Activated T-helper 1 cell treated with Interleukin-2 at 50 U/mL for 16 hours (primary cell): ENCODE measurements at places on chromosomes 3 and 15.
A peak's percentile ranks its signal among the peaks of the same experiment; 100 is the strongest.

- no peak for DNase-seq
These were observed 2.4 kb downstream of the CAMK2N2 start for GRCh38 chr3:184258926-184259325.

GRCh38 chr3:72950372-72950771, 46.2 kb upstream of the PPP4R2 start:
- DNase-seq: no peak

DNA sequence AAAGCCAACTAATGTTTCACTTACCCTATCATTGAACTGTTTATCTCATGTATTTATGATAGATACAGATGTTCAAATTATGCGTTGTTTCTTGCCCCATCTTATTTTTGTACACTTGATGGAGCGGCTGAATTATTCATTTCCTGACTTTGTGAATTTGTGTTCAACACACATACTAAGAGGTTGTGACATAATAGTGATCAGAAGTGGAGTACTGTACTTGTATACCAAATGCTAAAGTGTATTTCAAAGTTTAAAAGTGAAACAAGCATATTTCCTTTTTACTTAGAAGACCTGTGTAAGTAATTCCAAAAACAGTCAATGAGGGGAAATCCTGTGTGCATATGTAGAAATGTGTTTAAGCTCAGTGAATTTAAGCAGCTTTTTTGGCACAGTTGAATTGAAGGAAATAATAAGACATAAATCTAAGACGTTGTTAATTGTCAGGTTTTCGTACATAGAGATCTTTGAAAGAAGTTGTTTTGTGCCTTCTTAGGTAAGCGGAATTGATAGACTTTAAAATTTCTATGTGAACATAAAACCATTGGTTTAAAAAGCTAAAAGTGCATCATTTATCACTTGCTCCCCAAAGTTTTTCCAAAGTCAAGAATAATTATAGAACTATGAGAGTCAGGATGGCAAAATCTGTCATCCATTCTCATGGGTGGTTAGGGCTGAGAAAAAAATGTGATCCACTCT, 1.9 kb downstream of the NFKBIZ start:
- DNase-seq: no peak

GRCh38 chr3:82208002-82208710, 446.7 kb upstream of the GBE1 start:
- DNase-seq: no peak

- DNase-seq: no peak
These were observed 29.8 kb downstream of the RARB start for GRCh38 chr3:25457671-25458419.

- no peak for DNase-seq
These were observed 11.0 kb downstream of the SPTBN5 start for GRCh38 chr15:41882689-41883483.

DNA sequence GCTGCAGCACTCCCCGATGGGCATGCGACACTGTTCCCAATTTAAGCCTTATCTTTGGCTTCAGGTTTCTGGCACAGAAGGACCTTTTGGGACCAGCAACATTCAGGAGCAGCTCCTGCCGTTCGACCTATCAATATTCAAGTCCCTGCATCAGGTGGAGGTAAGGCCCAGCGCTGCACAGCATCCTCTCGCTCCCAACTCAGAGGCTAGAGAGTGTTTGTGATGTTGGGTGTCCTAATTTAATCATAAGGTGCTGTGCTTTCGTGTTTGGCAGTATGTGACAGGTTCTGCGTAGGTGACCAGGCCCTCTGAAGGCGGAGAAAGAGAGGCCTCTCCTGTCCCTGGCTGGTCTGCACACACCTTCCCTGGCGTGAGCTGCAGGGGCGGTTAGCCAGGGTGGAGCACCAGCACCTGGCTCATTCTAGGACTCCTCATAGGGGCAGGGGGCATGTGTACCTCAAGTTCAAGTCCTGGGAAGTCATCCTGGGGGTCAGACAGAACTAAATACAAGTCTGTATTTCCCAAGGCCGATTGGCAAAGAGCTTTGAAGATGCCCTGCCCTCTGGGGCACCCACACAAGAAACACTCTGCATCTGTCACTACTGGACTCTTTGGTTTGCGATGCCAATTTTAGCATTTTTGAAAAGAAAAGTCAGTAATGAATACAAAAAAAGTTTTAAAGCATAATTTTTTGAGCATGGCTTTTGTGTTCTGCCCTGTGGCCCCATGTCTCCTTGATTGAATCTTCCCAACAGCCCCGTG, 17.0 kb downstream of the NISCH start:
- no peak for DNase-seq

DNA sequence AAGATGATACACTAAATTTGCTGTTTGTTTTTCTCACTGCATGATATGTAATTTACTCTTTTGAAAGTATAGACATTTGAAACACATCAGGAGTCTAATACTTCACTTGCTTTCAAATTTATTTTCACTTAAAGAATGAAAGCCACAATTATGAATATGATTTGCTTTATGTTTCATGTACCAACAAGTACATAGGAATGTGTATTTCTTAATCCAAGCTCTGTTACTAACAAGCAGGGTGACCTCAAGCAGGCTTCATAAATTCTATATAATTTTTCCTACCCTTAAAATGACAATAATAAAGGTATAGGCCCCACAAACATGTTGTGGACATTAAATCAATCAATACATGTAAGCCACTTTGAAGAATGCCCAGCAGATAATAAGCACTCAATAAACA, 170.2 kb upstream of the P2RY1 start:
- no peak for DNase-seq

DNA sequence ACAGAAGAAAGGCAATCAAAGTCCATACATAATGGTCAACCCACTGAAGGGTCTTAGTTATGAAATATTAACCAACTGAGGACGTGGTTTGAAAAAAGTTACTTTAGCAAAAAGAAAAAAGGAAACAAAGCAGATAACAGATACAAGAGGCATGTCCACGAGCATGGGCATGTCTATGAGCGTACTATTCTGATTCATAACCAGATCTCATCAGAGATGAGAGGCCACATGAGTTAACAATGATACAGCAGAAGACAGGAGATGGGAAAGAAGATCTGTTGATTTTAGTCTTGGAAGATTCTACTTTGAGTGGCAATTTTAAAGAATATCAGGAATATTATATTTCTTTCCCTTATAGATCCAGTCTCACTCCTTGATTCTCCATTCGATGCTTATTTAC, 262.9 kb upstream of the SLITRK3 start:
- no peak for DNase-seq

- no peak for DNase-seq
These were observed 12.0 kb upstream of the PPP1R2 start for GRCh38 chr3:195555110-195555509.

GRCh38 chr3:12193485-12194165, 34.9 kb upstream of the TIMP4 start:
- no peak for DNase-seq

GRCh38 chr15:50333229-50333628, 21.8 kb downstream of the GABPB1 start:
- DNase-seq: no peak

DNA sequence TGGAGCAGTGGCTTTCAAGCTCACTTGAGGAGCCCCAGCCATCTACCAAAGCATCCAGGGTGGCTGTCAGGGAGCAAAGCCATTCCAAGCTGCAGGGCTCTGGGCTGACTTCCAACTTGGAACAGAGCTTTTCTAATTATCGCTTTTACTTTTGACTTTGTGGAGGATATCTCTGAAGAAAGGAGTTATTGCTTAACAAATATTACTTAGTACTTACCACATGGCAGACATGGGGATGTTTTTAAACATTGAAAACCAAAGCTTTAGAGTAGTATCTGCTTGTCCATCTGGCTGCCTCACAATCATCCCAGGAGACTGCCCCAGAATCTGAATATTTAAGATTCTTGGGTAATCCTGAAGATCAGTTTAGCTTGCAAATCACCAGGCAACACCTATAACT, 8.9 kb downstream of the TAGLN3 start:
- DNase-seq: no peak

- DNase-seq: no peak
These were observed 10.9 kb upstream of the IL17RD start for GRCh38 chr3:57176045-57176444.

DNA sequence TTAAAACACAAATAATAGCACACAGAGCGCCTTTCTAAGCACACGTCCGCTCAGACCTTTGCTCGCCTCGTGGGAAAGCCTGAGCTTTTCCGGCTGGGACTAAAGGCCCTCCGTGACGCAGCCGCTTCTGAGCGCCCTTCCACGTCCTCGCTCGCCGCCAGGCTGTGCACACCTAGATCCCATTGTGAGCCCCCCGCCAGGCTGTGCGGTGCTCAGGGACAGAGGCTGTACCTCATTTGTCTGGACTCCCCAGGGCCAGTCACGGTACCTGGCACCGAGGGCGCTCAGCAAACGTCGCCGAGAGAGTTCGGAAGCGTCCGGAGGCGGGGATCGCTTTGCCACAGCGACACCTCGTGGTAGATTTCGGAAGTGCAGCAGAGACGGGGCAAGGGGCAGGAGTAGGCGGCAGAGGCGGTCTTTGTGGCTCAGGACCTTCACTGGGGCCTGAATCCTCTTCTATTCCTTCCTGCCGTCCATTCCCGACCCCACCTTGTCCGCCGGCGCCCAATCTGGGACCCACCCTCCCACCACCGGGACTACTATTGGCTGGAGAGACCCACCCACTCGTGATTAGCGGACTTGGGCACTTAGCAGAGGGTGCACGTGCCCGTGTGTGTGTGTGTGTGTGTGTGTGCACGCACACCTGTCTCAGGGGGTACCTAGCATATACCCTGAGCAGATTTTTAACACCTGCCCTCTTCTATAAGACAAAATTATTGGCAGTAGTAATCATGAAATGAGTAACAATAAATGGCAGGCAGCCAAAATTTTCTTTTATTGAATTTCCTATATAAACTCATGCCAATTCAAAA, 65.6 kb downstream of the RHCG start:
- DNase-seq: peak; percentile 76

GRCh38 chr3:151989621-151990020, 116.2 kb downstream of the SUCNR1 start:
- no peak for DNase-seq

- DNase-seq: no peak
These were observed 488.3 kb upstream of the ALCAM start for GRCh38 chr3:104878395-104878794.

- no peak for DNase-seq
These were observed 582 bp downstream of the CGNL1 start for GRCh38 chr15:57376696-57377477.

DNA sequence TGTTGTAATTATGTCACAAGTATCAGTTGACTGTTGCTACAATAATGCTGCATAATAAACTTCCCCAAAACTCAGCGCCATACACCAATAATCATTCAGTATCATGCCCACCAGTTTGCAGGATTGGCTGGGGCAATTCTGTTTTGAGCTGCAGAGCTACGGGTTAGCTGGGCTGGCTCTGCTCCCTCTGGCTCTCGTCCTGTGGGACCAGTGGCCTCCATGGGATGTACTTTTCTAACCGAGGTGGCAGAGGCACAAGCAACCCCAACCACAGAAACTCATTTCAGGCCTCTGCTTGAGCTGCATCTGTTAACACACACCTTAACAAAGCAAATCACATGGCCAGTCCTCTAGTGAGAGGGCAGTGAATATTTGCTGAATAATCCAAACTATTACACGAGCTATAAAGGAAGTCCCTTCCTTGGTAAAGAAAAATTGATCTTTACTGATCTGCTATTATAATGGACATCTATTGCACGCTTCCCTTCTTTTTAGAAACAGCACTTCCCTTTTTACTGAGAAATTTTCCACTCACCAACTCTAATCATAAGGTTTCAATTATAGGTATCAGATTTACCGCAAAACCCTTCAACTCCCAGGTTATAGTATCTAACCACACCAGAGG, 10.9 kb upstream of the BCL2A1 start:
- no peak for DNase-seq

DNA sequence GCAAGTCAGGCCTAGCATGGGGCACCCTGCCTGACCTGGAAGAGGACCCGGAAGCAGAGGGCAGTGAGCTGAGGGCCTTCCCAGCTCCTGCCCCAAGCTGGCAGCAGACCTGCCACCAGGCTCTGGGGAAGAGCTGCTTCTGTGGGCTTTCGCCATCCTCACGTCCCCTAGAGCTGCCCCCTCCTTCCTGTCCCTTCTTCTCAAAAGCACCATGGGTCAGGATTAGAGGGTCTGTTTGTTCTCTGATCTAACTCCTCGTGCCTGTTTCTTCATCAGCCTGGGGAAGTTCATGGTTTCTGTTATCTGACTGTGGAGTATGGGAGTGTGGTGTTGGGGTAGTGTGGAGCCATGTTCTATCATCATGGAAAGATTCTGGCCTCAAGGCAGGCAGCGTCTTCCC, 58.4 kb upstream of the POLG start:
- DNase-seq: no peak

GRCh38 chr15:69857686-69858391, 239.9 kb downstream of the TLE3 start:
- no peak for DNase-seq

DNA sequence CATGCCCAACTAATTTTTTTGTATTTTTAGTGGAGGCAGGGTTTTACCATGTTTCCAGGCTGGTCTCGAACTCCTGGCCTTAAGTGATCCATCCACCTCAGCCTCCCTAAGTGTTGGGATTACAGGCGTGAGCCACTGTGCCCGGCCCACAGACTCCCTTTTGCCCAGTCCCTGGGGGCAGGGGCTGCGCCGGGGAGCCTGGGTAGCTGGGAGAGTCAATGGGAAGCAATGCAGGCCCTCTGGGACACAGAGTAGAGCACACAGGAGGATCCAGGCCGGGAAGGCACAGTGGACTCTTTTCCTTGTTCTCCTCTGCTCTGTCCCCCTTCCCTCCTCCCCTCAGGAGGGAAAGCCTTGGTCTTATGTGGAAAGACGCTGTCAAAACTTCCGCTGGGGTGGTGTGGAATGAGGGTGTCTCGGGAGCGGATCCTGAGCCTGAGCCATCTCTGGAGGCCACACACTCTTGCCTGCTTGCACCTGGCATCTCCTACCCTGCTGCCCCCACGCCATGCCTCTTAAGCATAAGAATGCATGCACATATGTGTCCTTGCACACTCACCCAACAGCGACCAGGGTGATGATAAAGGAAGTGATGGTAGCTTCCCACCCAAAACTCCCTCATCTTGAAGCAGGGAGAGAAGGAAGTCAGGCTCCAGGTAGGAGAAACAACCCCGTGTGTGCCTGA, 11.9 kb upstream of the PRKCD start:
- no peak for DNase-seq

GRCh38 chr3:65146179-65146578, 458.4 kb upstream of the ADAMTS9 start:
- DNase-seq: no peak

DNA sequence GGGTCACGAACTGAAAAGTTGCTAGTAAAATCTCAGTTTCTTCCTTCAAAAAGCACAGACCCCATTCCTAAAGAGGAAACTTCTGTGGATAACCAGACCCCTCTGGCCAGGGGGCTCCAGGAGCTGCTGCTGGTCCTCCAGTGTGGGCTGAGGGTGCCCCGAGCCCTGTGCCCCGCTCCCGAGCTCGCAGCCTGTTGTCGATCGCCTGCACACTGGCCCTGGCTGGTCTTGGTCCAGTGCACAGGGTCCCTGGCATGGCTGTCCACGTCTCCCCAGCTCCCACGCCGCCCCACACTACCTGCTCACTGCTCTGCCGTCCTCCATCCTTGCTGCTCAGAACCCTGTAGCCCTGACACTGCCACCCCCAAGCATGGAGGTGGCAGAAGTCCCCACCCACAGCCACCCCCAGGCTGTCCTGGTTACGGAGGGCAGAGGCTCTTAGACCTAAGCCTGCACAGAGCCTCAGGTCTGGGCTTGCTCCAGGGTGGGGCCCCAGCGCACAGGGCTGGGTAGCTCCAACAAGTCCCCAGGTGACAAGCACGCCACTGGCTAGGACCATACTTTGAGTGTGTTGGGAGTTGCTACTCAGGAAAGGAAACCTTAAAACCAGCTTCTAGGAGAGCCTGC, 87.0 kb downstream of the PLXNA1 start:
- no peak for DNase-seq

GRCh38 chr3:160018959-160019358, 30.3 kb downstream of the IL12A start:
- no peak for DNase-seq

- no peak for DNase-seq
These were observed 71.2 kb upstream of the LIPC start for GRCh38 chr15:58360421-58361090.
